ENCODE measurements at places on chromosomes 13 and 19. TPM values are rescaled to one million over a fixed set of nuclear protein-coding genes. Genes with fewer than 3 reads are reported as not detected.

DNA sequence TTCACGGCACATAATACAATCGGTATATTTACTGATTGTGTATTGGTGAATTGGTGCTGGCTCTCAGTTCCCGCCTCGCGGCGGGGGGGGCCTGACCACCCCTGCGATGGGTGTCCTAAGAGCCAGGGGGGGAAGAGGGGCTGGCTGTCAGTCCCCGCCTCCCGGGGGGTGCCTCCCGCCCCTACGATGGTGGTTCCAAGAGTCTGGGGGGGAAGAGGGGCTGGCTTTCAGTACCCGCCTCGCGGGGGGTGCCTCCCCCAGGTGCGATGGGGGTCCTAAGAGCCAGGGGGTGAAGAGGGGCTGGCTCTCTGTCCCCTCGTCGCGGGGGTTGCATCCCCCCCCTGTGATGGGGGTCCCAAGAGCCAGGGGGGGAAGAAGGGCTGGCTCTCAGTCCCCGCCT, 2321.8 kb upstream of the PCDH20 start:
- DNase-seq = no peak

DNA sequence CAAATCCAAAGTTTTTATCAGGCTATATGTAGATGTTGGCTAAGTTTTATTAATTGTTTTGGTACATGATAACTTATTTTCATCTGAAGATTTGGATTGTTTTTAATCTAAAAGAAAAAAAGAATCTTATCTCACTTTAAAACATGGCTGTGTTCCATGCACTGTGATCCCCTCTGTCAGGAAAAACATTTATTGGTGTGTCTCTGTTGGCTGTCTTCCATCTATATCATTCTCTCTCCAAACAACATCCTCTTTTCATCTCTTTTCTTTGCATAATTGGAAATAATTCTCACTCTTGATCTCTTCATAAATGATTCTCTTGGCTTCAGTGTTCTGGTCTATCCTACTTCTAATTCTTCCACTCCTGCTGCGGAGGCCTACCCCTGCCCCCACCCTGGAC, 4.2 kb downstream of the NALCN start:
- no peak for DNase-seq

C19orf47 gene
- polyA plus RNA-seq = 20.3 TPM

DNA sequence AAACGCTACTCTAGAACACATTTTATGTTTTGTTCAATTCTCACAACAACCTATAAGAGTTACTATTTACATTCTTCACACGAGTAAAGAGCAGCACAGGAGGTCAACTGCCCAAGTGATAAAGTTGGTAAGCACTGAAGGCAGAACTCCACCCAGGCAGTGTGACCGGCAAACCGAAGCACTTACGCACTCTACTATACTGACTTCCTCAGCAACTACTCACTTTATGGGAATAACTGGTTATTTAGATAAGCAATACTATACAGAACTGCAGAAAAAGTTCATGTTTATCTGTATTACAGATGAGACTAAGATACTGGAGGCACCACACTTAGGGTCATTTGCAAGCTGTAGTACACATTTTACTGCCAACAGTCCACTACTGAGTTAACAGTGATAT, 28.8 kb downstream of the FOXO1 start:
- DNase-seq = no peak

DNA sequence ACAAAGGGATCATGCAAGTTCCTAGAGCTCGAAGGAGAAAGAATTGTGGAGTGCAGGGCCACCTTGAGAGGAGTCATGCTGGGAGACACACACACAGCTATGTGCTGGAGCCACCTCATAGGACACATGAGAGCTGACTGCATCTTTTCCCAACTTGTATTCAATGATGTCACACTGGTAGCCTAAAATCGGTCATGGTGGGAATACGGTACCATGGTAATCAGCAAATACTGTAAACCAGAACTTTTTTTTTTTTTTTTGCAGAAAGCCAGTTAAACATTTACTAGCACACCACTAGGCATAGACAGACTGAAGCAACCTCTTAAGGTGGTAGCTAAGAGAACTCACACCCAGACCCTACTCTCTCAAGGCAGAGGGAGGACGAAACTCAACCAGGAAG, 47.0 kb upstream of the INTS6 start:
- no peak for DNase-seq

DNA sequence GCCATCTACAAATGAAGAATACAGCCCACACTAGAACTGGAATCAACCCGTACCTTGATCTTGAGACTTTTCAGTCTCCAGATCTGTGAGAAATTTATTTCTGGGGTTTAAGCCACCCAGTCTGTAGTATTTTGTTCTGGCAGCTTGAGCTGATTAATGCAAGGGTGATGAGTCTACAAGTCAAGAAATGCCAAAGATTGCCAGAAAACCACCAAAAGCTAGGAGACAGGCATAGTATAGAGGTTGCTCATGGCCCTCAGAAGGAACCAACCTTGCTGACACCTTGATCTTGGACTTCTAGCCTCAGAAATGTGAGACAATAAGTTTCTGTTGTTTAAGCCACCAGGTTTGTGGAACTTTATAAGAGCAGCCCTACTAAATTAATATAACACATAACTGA, 428.2 kb upstream of the KLF12 start:
- DNase-seq = no peak

GIPR gene
- polyA plus RNA-seq = 12.8 TPM

DNA sequence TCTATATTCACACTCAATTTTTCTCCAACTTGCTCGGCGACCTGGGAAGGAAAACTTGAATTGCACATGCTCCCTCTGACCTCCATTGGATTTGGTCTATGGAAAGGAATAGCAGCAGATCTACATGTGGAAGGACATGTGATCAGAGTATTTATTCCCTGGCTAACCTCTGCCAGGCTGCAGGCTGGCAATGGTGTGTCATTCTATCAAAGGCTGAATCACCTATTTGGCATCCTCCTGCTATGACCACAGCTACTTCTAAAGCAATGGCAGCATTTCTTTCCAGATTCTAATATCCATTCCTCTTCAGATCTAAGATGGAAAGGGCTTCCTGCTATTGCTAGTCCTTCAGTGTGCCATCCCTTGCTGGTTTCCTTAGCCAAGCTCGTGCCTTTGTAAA, 144.3 kb upstream of the FREM2 start:
- no peak for DNase-seq

DNA sequence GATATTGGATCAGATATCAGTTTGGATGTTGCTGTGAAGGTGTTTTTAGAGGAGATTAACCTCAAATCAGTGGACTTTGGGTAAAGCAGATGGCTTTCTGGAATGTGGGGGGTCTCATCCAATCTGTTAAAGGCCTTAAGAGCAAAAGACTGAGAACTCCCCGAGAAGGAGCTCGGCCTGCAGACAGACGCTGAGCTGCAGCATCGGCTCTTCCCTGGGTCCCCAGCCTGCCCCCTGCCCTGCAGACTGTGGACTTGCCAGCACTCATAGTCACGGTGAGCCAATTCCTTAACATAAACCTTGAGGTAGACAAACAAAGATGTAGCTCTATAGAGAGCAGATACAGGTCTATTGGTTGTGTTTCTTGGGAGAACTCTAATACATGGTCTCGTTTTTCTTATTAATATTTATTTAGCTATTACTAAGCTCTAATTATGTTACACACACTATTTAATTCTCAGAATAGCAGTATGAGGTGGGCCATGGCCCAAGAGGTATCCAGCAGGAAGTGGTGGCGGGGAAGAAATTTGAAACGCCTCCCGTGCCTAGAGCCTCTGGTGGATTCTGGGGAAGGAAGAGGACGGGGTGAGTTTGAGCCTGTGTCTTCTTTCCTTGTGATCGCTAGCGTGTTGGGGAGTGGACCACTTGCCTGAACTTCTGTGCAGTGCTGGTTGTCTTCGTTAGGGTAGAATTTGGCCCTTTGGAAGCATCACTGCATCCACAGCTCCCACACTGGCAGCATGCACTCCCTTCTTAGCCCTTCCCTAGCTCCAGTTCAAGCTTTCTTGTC, 305.3 kb downstream of the TEX29 start:
- no peak for DNase-seq

- peak; percentile 19 for DNase-seq
Observed at GRCh38 chr13:109610517-109610916, 175.9 kb downstream of the IRS2 start.

GRCh38 chr13:52162279-52163101, 3.1 kb upstream of the NEK3 start:
- DNase-seq = no peak

- no peak for DNase-seq
Observed at GRCh38 chr13:45607931-45608330, 7.6 kb downstream of the ERICH6B start.

GRCh38 chr19:11168568-11168967, 13.0 kb upstream of the SPC24 start:
- DNase-seq = no peak

DNA sequence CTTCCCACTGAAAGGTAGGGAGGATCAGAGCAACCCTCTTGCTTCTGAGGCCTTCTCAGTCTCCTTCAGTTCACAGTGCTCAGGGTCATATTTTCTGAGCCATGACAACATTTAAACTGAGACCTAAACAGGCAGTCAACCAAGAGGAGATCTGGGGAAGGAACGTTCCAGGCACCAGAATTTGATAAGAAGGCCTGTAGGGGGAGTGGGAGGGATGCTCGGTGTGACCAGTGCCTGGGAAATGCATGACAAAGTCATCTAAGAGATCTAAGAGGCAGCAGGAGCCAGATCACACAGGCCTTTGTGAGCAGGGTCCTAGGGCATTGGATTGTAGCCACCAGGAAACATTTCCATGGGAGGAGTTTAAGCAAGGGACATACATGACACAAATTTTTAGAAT, 71.6 kb downstream of the SHISA2 start:
- DNase-seq = peak; percentile 31

DNA sequence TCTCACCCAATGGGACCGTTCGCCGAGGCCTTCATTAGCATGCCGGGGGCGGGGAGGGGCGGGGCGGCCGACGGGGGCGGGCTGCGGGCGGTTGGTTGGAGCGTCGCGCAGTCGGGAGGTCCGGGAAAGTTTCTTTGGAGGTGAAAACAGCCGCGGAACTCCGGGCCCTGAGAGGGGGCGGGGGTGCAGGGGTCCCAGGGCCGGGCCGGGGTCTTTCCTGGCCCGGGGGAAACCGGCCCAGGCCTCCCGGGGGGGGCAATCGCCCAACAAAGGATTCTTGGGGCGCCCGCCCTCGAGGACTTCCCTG, at the start of gene HMG20B:
Gene HMG20B, plus strand, starts transcription at position 90 of the 307 bp plus-strand sequence. CDS start 366 bp downstream, outside the sequence.
- DNase-seq = no peak

All from cardiac muscle cell (in vitro differentiated cells and primary cell).